ENCODE measurements at places on chromosomes 1 and 21.

DNA sequence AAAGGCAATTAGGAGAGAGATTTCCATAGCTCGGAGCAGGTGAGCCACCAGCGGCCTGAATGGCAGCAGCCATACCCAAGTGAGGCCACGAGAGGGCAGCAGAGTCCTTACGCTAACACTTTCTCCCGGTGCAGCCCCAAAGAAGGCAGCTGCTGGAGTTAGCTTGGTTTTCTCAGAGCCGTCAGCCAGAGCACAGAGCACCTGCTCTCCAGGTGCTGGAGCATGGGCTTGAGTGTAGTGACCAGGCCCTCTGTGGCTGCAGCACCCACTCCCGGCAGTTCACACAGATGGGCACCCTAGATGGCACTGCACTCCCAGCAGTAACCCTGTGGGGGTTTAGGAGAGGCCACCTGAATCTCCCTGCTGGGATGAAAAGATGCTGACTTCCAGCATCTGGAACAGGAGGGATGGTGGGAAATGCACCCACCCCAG is 45.8 kb downstream of the TMCC2 start:
- peak; percentile 86 for DNase-seq

DNA sequence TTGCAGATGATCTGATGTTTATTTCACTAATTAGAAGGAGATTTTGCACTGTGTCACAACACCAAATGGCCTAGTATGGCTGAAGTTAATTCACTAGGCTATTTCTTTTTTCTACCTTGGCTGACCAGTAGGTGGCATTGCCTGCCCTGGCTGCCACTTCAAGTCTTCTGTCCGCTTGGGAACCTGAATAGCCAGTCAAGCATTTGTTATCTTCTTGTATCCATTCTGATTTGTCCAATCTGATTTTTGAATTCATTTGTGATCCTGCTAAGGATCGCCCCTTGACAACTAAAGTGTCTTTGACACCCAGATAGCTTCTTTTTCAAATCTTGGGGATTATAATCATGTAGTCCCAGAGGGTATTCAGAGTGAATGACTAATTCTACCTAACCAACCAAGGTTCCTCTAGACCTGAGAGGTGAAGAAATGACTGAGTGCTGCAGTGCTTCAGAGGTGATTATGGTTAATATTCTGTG is 99.4 kb downstream of the GIPC2 start:
- DNase-seq, result peak; percentile 45

GRCh38 chr1:204224655-204225054 is 10.9 kb upstream of the GOLT1A start:
- no peak for DNase-seq

- DNase-seq, result no peak
These were observed 227.7 kb downstream of the SMYD3 start for GRCh38 chr1:246279402-246279801.

GRCh38 chr1:22680726-22681125 is 27.7 kb downstream of the C1QB start:
- no peak for DNase-seq

DNA sequence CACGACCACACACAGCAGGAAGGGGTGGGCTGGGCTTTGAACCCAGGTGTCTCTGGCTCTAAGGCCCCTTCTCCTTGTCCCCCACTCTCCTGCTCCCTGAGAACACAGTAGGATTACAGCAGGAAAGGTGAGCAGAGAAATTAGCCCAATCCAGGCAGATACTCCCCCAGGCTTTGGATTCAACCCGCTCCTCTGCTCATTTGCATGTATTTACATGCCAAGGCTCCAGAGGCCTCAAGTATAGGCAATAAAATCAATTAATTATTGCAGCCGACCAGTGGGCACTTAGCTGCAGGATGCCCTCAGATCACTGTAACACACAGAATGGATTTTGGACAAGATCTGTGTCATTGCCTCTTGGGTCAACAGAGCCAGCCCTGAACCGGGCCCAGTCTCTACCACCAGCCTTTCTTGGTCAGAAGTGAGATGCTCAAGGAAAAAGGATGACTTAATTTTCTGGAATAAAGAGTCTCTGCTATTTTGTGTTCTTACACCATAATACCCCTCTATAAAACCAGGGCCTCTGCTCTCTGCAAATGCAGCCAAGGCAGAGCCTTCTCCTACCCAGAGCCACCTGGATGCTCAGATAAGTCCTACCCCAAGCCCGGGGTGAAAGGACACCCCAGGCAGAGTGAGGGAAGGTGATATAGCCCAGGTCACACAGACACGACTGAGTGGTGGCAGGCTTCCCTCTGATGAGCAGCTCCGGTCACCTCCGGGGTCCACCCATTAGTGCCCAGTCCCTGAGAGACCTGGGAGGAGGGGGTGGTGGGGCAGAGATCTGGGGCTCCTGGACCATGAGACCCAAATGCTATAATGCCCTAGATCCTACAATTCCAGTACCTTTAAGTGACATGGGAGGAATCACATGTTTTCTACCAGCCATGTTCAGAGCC is 28.9 kb downstream of the MATN1 start:
- no peak for DNase-seq

DNA sequence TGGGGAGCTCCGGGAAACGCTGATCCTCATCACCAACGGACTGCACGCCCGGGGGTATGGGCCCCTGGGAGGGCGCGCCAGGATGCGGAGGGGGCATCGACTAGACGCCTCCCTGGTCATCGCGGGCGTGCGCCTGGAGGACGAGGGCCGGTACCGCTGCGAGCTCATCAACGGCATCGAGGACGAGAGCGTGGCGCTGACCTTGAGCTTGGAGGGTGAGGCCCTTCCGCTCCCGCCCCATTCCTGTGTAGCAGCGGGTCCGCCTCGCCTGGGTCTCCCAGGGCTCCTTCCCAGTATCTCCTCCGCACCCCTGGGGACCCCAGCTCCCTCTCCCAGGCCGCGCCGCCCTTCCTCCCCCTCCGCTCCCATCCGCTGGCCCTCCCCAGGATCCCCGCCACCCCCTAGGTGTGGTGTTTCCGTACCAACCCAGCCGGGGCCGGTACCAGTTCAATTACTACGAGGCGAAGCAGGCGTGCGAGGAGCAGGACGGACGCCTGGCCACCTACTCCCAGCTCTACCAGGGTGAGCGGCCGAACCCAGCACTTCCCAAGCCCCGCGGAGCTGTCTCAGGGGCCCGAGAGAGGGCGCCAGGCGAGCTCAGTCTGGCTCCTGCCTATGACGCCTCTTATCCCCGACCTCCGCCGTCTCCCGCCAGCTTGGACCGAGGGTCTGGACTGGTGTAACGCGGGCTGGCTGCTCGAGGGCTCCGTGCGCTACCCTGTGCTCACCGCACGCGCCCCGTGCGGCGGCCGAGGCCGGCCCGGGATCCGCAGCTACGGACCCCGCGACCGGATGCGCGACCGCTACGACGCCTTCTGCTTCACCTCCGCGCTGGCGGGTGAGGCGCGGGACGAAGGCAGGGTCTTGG is 5.0 kb downstream of the HAPLN2 start:
- peak; percentile 53 for DNase-seq

DNA sequence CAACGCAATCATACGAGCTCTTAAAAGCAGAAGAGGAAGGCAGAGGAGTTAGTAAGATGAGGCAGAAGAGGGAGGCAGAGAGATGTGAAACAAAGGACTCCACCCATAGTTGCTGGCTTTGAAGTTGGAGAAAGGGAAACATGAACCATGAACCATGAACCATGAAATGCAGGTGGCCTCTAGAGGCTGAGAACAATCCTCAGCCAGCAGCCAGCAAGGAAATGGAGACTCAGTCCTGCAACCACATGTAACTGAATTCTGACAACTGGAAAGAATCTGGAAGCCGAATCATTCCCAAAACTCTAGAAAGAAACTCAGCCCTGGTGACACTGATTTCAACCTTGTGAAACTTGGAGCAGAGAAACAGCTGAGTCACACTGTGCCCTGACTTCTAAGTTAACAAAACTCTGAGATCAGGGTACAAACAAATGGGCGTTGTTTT is 10.1 kb downstream of the DIPK1A start:
- peak; percentile 21 for DNase-seq

DNA sequence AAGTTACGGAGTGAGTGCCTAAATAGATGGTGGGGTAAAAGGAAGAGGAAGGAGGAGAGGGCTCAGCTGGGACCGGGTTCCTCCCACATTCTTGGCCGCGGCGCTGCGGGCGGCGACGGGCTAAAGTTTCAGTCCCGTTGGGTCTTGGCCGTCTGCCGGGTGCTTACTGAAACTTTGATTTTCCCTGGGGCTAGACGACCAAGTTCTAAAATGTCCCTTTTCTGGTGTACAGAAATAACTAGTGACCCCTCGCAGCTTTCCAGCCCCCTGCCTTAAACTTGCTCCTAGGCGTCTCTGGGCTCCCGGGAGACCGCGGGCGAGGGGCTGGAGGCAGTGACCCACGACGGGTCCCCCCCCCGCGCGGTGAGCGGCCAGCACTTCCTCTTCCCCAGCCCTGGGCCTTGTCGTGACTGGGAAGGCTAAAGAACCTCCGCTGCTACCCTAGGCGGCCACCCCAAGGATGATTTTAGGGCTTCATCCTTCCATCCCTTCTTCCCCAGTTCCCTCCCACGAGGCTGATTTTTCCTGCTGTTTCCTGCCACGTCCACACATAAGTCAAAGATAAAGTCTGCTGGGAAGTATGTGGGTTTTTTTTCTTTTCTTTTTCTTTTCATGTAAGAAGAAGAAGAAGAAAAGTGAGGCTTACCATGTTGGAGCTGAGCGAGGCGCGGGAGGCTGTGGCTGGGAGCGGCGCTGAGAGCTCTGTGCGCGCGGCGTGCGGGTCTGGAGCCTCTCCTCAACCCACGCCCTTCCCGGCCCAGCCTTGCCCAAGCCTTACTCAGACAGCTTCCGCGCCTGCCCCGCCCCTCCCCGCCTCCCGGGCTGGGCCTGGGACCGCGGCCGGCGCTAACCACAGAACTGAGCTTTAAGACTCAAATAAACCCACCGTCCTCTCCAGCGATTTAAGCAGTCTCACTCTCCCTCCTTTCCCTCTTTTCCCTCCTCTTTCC is at the start of gene S100A11:
S100A11 (minus strand) TSS at position 738 of the 950 bp plus-strand sequence; CDS start at position 649, 89 bp downstream.
- DNase-seq, result peak; percentile 95

DNA sequence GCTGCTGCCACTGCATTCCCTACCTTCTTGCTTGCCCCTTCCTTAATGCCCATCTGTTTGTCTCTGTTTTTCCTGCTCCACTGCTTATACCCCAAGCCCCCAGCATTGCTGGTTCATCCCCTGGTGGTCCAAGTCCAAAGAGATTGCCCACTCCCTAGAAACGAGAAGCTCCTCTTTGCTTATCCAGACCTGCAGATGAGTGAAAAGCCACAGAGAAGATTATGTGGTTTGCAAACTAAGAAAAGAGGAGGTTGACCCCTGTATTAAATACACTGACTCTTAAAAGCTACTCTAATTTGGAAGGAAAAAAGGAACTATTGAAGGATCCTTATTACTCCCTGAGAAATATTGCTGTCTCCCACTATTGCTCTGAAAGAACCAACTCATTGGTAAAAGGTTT is 146.8 kb upstream of the RAB4A start:
- DNase-seq, result no peak

- DNase-seq, result no peak
These were observed 488 bp downstream of the FAM78B start for GRCh38 chr1:166166329-166166697.

GRCh38 chr21:45001134-45002095 is 61.6 kb downstream of the SLX9 start:
- DNase-seq, result no peak

- no peak for DNase-seq
These were observed 161.1 kb downstream of the KCTD3 start for GRCh38 chr1:215728169-215728568.

GRCh38 chr1:208162903-208163302 is 81.3 kb downstream of the PLXNA2 start:
- DNase-seq, result no peak

DNA sequence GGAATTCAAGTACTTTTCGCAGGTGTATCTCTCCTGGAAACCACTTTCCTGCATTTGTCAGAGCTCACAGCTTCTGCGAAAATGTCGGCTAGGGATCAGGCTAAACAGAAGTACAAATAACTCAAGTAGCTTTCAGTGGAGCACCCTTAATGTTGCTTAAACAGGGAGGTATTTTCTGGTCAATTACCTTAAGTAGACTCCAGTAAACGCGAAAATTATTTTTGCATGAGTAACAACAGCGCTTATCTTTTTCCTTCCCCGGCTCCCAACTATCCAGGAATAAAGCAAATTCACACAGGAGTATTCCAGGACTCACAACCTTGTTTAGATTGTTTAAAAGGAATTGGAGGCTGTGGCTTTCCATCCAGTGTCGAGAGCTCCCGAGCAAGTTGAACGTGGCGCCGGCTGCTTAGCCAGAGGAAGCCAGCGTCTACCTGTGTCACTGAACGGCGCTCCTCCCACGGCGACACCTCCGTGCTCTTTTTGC is 7.3 kb upstream of the SIM2 start:
- DNase-seq, result peak; percentile 27

DNA sequence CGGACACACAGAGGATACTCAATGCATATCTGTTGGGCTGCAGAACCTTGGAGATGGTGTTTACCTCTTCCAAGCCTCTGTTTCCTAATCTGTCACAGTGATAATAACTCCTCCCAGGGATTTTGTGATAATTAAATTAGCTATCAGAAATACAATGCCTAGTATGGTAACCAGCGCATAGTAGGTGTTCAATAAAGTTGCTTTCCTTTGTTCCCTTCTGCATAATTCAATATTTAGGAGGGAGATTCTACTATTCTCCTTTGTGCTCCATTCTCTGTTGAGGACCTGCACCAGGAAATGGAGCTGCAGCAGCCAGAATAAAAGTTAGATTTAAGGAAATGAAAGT is 3.4 kb upstream of the CSF3R start:
- DNase-seq, result no peak

- DNase-seq, result peak; percentile 86
These were observed at the start of gene HHAT for GRCh38 chr1:210328746-210329503. Gene HHAT (plus strand): TSS chr1:210328902. CDS start chr1:210348976, 20,074 bp downstream.

- DNase-seq, result no peak
These were observed 8.3 kb downstream of the FRRS1 start for GRCh38 chr1:99758073-99758511.

DNA sequence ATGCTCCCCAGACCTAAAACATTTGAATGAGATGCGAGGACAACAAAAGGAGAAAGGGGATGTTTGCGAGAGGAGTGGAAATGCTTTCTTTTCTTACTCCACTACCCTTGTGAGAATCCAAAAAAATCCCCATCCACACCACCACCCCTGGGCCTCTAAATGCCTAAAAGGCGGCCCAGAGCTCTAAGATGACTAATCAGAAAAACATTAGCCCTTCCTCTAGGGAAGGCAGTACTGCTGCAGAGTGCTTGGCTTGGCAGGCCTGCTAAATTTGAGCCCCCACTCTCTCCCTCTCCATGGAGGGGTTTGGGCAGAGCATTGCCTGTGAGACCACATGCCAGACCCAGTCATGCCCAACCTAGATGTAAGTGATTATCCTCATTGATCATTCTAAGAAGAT is 347.9 kb downstream of the USH2A start:
- no peak for DNase-seq

DNA sequence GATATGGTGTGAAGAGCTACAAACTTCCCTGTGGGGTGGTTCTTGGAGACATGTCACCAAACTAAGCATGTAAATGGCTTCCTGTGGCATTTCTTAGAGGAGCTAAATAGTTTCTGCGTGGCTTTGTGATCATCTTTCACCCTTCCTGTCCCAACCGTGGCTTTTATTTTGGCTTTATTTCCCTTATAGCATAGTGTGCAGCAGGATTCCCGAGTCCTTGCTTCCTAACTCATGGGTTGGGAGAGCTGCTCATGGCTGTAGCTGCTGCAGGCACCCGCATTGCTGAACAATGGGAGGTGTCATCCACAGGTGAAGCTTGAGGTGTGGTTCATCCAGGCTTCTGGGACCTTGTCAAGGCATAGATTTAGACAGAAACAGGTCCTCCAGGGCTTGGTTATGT is 192.0 kb downstream of the SDCCAG8 start:
- DNase-seq, result peak; percentile 84
